Caco-2 (cell line): ENCODE measurements at places on chromosomes 5 and 9. TPM values are rescaled to one million over a fixed set of nuclear protein-coding genes. Genes with fewer than 3 reads are reported as not detected.

DNA sequence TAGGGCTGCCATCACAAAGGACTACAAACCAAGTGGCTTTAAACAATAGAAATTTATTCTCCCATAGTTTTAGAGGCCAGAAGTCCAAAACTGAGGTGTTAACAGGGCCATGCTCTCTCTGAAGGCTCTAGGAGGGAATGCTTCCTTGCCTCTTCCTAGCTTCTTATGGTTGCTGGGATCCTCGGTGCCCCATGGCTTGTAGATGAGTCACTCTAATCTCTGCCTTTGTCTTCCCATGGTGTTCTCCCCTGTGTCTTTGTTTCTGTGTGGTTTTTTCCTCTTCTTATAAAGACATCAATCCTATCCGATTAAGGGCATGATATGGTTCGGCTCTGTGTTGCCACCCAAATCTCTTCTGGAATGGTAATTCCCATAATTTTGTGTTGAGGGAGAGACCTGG is 178.8 kb upstream of the NREP start:
- no peak for DNase-seq

DCP2 gene
- total RNA-seq = 146 and 149 TPM in 2 replicates

GRCh38 chr5:135683189-135683588 is 104.4 kb upstream of the CXCL14 start:
- DNase-seq = no peak

PCDHAC2 gene
- not detected in 2 replicates for total RNA-seq

FBP2 gene
- total RNA-seq = not detected in 2 replicates

- peak; percentile 71 for DNase-seq
Observed at GRCh38 chr5:176870110-176870591, 29.0 kb downstream of the HK3 start.

PTTG1 gene
- 148 and 157 TPM in 2 replicates for total RNA-seq

GRCh38 chr9:134811673-134812342 is 68.8 kb upstream of the FCN2 start:
- no peak for DNase-seq

GRCh38 chr5:115324021-115324420 is 27.6 kb upstream of the CCDC112 start:
- no peak for DNase-seq
